ENCODE measurements at places on chromosomes 11 and 22.

DNA sequence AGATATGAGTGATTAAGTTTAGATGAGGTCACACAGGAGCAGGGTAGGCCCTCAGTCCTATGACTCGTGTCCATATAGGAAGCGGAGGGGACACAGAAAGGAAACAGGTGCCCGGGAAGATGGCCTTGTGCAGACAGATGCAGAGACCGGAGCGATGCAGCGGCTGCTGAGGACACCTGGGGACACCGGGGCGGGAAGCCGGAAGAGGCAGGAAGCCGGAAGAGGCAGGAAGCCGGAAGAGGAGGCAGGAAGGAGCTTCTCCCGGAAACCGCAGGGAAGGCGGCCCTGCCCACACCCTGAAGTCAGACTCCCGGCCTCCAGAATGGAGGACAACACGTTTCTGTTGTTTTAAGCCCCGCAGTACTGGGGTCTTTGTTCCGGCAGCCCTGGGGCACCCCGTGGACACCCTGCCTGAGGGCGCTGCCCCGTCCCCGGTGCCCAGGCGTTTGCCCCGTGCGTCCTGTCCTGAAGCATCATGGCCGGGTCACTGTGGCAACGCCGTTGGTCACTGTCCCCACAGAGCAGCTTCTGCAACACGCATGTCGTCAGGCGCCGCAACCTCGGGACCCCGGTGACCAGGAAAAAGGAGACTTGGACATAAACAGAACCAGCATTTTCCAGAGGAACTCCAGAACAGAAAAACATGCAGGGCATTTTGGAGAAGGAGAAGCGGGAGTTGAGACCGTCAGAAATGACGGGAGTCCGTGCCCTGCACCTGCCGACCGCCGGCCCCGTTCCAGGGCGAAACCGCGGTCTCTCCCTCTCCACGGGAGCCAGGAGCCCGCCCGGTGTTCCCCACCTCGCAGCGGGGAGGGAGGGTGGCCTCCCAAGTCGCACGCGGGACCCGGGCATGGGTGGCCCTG lies 103.4 kb downstream of the BRD1 start:
- DNase-seq = no peak

DNA sequence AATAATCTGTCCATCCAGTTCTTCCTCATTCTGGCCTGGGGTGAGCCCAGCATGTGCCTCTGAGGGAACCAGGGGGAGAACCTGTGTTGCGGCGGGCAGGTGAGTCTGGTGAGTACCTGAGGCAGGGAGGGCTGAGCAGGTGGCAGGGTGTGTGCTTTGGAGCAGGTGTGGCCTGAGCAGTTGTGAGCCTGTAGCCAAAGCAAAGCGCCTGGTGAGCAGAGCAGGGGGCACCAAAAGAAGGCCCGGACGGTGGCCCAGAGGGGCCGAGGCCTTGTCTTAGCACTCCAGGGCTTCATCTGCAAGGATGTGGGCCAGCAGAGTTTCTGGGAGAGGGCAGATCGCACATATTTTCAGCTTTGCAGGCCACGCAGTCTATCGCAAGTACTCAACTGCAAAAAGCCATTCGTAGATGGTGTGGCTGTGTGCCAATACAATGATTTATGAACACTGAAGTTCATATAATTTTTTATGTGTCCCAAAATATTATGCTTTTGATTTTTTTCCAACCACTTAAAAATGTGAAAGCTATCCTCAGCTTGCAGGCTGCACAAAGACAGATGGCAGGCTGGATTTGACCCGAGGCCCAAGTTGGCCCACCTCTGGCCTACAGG lies 8.7 kb downstream of the GLB1L2 start:
- DNase-seq = no peak

DNA sequence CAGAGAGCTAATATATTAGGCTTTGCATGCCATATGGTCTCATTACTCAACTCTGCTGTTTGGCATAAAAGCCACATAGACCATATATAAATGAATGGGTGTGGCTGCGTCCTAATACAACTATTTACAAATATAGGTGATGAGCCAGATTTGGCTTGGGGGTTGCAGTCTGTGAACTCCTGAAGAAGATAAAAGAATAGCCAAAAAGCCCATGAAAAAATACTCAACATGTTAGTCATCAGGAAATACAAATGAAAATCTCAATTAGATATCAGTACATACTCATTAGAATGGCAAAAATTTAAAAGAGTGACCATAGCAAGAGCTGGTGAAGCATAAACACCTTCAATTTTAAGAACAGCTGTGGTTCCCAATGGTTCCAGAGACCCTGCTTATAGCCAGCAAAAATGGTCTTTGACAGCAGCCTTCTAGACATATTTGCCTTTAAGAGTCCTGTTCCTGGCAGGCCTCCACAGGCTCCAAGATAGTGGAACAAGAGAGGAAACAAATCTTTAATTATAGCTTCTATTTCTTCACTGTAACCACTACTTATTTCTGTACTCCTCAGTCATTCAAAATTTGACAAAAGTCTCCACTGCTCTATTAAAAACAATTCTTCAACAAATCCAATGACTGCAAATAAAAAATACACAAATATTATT lies 16.1 kb downstream of the C2CD3 start:
- DNase-seq = no peak

- DNase-seq = peak; percentile 89
These were observed at the start of gene RNASEH2C for GRCh38 chr11:65720211-65720934. Gene RNASEH2C (minus strand): TSS chr11:65720798. CDS start chr11:65720758, 40 bp downstream.

- no peak for DNase-seq
These were observed 15.1 kb downstream of the RCN1 start for GRCh38 chr11:32105871-32106560.

- DNase-seq = no peak
These were observed 72.8 kb downstream of the TP53I11 start for GRCh38 chr11:44877571-44878497.

GRCh38 chr11:123903932-123904331 lies 2.0 kb downstream of the OR8D4 start:
- DNase-seq = no peak

- peak; percentile 94 for DNase-seq
These were observed 1.7 kb downstream of the CBX6 start for GRCh38 chr22:38870312-38870741.

- DNase-seq = no peak
These were observed 184.0 kb upstream of the TBCEL start for GRCh38 chr11:120839846-120840402.

DNA sequence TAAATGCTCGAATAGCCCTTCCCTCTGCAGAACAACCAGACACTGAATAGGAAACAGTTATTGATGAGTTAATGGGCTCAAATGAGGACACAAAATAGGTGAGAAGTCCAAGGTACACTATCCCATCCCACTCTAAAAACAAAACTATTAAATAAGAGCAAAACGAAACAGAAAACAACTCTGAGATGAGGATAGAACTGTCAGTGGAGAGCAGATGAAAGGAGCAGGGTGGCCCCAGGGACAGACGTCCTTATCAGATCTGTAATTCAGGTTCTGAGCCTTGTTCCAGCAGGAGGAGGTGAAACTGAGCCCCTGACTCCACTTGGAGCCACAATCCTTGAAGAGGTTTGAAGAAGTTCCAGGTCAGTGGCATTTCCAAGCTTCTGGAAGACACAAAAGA lies 8.5 kb upstream of the SNX19 start:
- DNase-seq = no peak

GRCh38 chr11:116972691-116973090 lies 125.5 kb downstream of the SIK3 start:
- no peak for DNase-seq

- DNase-seq = no peak
These were observed 90.7 kb upstream of the OR4B1 start for GRCh38 chr11:48125866-48126265.

DNA sequence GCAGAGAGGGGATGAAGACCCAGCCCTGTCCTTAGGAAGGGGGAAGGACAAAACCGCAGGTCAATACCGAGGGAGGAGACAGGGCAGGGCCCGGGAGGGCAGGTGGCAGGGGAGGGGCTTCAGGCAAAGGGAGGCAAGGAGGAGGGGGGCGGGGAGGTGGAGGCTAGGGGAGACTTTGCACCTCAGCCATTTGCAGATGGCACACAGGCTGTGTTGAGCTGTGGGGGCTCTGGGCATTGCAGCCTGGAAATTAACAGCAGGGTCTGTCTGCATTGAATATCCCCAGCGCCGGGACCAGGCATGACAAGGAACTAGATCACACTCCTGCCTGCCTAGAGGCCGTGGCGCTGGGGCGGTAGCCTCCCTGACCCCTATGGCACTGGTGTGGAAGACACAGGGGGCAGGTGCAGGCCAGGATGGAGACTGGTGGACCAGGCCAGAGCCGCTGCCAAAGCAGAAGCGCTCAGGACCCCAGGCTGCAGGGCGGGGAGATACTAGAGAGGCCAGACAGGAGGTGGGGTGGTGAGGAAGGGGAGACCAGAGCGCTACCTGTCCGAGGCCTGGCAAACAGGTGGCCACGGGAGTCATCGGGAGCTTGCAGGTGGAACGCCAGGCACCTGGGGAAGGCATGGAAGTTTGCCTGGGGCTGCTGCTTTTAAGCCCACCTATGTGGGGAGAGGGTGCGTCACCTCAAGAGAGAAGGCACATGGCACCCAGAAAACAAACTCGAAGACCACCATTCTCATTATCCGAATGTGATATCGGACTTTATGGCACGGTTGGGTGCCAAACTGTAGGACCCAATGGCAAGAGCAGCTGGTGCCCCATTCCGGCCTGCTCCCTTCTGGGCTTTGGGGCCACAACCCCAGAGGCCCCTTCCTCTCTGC lies 11.5 kb downstream of the CBX6 start:
- DNase-seq = no peak

- peak; percentile 76 for DNase-seq
These were observed 46.0 kb upstream of the PPARA start for GRCh38 chr22:46104170-46104880.

- DNase-seq = no peak
These were observed 331.8 kb downstream of the FAT3 start for GRCh38 chr11:92556431-92556830.

- no peak for DNase-seq
These were observed 52.5 kb downstream of the NEU3 start for GRCh38 chr11:75041263-75041662.
